Ureter (tissue), 1 donor: ENCODE measurements at places on chromosomes 1 and 21. TPM values are rescaled to one million over a fixed set of nuclear protein-coding genes. Genes with fewer than 3 reads are reported as not detected.
A peak's percentile ranks its signal among the peaks of the same experiment; 100 is the strongest.

DNA sequence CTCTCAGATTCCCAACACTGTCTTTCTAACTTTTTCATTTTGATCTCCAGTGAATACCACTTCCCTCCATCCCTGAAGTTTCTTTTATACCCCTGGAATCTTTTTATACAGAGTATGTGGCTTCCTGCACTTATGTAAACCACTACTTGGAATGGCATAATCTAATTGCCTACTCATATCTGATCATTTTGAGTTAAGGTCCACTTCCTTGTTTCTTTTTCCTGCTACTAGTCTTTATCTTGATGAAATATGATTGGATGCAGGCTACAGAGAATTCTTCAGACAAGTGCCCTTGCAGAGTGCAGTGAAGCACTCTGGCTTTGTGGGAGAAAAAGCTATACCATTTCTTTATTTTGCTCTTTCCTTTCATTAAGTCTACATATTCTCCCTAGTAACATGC, 325.3 kb upstream of the ADAMTS5 start:
- no peak for DNase-seq

DNA sequence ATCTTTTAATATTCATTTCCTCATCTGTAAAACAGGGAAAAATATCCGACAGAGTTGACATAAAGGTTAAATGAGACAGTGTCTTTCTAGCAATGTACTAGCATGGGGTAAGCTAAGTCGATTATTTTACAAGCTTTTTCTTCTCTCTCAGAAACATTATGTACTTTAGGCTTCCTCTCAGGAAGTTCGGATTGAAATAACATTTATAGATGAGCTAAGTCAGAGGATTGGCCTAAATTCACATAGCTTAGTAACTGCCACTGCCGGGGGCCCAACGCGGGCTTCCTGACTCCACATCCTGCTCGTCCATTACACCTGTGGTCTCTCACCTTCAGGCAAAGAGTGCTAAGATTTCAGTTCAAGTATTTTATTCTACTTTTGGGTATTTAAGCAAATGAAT, 462.3 kb upstream of the NFIA start:
- no peak for DNase-seq

DNA sequence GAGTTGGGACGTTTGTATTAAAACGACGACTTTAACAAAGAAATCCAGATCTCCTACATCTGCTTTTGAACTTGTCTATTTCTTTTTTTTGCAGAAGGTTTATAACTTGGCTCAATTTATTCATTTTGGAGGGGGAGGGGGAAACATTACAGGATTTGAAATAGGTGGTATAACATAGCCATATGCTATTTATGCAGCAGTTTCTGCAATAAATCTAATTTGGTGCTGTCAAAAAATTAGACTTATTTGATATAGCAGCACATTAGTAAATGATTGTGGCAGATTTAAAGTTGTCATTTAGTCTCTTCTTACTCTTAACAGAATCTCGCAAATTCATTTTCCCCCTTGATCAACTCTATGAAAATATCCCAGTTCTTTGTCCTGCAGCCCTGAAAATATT, 138.2 kb downstream of the SDCCAG8 start:
- no peak for DNase-seq

DNA sequence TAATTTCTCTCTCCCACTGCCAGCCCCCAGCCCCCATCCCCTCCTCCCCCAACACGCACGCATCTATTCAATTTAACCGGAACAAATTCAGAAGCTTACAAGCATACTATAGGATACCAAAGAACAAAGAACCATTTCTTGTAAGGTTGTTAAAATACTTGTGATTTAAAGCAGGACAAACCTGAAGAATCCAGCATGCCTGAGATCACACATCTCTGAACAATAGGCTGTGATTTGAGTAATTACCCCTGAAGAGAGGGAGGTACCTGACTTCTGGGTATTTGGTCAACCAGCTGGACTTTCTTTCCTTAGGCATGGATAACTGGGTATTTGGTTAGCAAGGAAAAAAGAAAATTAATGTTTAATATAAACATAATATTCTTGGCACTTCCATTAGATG, 105.1 kb downstream of the NMNAT2 start:
- no peak for DNase-seq

GRCh38 chr1:1806890-1807289, 28.6 kb upstream of the NADK start:
- DNase-seq: no peak

The DIP2A gene
- total RNA-seq: 52.9 TPM

The MYBPH gene
- not detected for total RNA-seq

The COP1 gene
- total RNA-seq: 60.6 TPM

The STK40 gene
- total RNA-seq: 34.2 TPM

DNA sequence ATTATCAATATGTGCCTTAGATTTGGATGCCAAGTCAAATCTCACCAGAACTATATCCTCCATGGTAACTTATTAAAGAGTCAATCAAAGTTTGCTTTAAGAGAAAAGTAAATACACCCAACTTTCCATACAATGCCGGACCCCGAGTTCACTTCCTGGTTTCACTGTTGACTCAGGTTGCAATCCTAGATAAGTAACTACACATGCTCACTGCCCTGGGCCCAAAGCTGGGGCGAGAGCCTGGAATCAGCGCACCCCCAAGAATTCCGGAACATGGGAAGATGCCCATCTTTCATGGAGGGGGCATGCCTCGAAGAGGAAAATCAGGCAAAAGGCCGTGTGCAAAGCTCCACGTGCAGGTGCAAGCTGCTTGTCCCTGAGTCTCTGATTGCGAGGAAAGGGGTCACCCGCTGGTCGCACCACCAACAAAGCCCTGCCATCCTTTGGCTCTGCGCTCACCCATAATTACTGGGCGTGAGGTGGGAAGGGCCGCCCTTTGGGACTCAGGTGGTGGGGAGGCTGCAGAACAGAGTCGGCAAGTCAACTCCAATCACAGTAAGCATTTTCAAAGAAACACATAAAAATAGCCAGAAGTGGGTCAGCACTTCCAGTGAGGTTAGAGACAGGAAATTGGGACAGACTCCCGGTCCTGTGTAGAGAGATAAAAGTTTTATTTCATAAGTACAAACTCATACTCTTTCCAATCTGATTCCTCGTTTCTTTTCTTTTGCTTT, 167.7 kb downstream of the TOMM20 start:
- peak; percentile 62 for DNase-seq

The ICOSLG gene
- 3.0 TPM for total RNA-seq
